ENCODE measurements at places on chromosomes 5 and 9.

GRCh38 chr9:125343518-125344275, 82.1 kb downstream of the GAPVD1 start:
- no peak for DNase-seq

DNA sequence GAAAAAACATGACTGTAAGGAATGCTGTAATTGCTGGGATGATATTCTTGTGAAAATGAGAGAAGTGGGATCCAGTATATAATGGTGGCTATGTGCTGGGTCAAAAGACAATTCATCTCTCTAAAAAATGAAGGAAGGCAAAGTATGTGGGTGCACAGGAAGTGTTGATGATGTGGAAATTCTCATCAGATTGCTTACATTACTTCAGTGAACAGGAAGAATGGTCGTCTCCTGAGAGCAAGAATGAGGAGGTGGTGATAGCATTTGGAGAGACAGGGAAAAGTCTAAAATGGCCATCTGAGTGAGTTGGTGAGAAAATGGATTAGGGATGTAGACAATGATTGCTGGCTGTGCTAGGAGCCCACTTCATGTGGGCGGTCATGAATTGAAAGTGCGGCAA, 253.5 kb upstream of the NREP start:
- DNase-seq = no peak

DNA sequence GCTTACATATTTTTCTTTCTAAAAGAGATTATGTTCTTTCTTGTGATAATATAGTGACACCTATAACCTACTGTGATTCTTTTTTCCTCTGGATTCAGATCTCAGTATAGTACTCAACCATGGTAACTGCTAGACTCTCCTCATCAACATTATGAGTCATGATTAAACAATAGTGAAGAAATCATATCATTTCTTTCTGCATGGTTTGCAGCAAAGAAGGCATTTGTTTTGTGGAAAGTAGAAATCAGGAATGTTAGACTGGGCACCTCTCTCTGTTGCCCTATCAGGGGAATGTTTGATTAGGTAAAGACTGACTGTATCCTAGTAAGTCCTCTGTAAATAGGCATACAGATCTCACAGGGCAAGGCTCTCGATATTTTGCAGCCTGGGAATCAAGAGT, 25.6 kb upstream of the SMC2 start:
- DNase-seq = no peak

- no peak for DNase-seq
These were observed 13.0 kb downstream of the ERAP1 start for GRCh38 chr5:96794757-96795156.

DNA sequence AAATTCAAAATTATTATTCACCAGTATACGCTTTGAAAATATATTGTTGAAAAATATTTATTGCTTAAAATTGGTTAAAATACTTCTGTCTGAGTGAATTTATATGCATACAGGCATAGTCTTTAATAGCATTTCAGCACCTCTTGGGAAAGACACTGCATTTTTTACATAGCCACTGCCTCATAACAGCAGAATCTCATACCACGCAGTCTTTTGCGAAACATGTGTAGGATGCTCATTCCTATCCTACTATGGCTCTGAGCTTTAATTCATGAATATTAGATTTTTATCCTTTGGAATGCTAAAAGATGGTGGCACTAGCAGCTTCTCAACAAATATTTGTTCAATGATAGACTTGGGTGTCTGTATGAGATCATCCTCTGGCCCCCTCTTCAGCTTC, 94.0 kb upstream of the SH3GL2 start:
- DNase-seq = no peak

- DNase-seq = no peak
These were observed 97.7 kb downstream of the SLC1A3 start for GRCh38 chr5:36704131-36704530.
